ENCODE measurements at places on chromosomes 7 and 10. TPM values are rescaled to one million over a fixed set of nuclear protein-coding genes. Genes with fewer than 3 reads are reported as not detected.

Gene SPDYE18
- total RNA-seq, result 0.27 TPM

Gene ZNF488
- 4.1 TPM for total RNA-seq

Gene MYL7
- total RNA-seq, result not detected

Gene MYPN
- total RNA-seq, result 0.27 TPM

DNA sequence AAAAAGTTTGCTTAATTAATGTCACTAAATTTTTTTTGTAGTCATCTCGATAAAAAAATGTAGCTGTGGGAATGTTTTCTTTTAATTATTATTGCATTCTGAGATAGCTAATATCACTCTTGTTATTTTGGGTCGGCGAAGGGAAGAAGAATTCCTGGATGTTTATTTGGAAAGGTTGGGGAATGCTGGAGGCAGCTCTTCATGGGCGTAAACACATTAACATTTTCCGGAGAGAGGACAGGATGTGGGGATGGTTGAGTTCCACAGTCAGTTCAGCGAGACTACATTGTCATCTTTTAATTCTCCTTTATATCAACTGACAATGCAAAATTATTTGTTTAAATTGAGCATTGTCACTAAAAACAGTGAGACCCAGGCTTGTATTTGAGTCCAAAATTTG, 72.5 kb downstream of the RAMP3 start:
- no peak overlapping the region for H3K4me3 ChIP-seq
- no peaks in the 10 kb centered on the region for H3K4me1 ChIP-seq
- no peak for DNase-seq
- H3K27me3 ChIP-seq, result no peaks in the 10 kb centered on the region
- H3K36me3 ChIP-seq, result no peaks in the 10 kb centered on the region
- H3K27ac ChIP-seq, result no peak overlapping the region

Gene SCIN
- total RNA-seq, result 20.8 TPM

Gene CALHM3
- total RNA-seq, result not detected

DNA sequence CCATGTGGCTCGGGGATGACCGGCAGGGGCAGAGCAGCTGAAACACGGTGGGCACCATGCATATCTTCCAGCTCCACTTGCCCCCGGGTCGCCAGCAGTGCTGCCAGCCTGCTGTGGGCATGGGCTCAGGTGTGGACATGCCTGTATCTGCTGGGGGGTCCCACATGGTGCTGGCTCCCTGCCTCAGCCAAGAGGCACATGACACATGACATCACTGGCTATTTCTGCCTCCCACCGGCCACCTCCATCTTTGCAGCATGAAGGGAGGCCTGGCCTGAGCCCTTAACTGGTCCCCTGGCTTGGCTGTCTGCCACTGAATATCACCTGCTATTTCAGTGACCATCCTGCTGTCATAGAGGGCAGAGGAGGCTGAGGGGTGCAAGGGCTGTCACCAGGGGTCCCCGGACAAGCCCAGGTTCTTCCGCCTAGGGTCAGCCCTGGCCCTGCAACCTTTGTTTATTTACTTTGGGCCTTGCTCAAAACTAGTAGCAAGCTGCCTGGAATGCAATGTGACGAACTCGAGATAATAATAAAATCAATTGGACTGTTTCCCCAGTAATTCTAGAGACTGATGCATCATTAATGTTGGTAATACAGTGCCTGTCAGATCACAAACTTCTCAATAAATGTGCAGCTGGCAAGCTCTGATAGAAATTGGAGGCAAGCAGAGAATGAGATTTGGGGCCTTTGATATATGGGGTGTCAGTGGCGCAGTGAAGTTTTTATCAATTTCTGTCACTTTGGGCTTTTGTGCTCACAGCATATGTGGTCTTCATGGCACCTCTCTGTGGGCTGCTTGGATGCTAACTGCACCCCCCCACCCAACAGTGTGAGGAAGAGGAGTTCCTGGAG, 28.5 kb downstream of the ZMIZ1 start:
- no peak overlapping the region for H3K4me3 ChIP-seq
- H3K27ac ChIP-seq, result no peak overlapping the region
- peaks cover 49% of the 10 kb centered on the region for H3K4me1 ChIP-seq
- no peaks in the 10 kb centered on the region for H3K27me3 ChIP-seq
- H3K36me3 ChIP-seq, result no peaks in the 10 kb centered on the region

Gene CRYGN
- total RNA-seq, result not detected

DNA sequence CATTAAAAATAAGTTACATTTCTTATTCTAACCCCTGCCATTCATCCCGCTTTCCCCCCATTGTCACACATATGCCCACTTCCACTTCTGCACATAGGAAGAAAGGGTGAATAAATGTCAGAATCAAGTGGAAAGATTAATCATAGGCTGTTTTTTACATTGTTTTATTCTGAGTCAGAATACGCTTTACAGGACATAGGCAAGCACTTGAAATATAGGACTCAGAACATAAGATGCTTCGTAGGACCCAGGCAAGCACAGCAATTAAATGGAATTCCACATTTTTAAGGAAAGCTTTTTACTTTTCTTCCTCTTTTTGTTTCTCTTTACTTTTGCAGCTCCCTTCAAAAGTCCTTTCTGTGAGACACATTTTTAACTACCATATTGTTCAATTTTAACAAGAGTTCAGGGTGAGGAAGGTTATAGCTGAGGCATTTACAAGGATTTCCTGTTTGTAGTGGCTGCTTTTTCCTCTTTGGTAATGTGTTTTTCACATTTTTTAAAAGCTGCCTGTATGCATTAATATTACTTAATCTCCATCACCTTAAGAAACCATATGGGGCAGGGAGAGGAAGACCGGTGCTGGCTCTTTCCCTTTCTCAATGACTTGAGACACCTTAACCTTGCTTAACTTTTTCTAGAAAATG, 130.0 kb downstream of the TES start:
- DNase-seq, result no peak
- no peaks in the 10 kb centered on the region for H3K4me1 ChIP-seq
- H3K36me3 ChIP-seq, result no peaks in the 10 kb centered on the region
- no peaks in the 10 kb centered on the region for H3K27me3 ChIP-seq

Gene MBL2
- not detected for total RNA-seq

DNA sequence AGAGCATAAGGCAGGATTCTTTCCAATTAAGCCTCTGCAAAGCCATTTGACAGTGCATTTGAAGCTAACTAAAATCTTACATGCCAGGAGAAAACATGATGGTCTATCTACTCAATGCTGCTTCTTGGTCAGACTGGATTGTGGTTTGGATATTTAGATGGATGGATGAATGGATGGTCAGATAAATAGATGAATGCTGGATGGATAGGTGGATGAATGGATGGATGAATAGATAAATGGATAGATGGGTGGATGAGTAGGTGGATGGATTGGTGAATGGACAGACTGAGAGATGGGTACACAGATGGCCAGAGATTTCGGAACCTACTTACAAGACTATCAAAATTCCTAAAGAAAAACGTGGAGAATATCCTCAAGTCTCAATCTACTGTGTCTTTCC, 127.6 kb downstream of the SFMBT2 start:
- H3K4me3 ChIP-seq, result no peak overlapping the region
- no peaks in the 10 kb centered on the region for H3K36me3 ChIP-seq
- no peaks in the 10 kb centered on the region for H3K4me1 ChIP-seq
- no peak overlapping the region for H3K27ac ChIP-seq

- no peak overlapping the region for H3K4me3 ChIP-seq
- no peaks in the 10 kb centered on the region for H3K27me3 ChIP-seq
- no peak overlapping the region for H3K27ac ChIP-seq
Observed at GRCh38 chr7:116193329-116194087, 16.8 kb upstream of the TES start.
